GM23338 (cell line): ENCODE measurements at places on chromosomes 12 and 14. TPM values are rescaled to one million over a fixed set of nuclear protein-coding genes. Genes with fewer than 3 reads are reported as not detected.
A peak's percentile ranks its signal among the peaks of the same experiment; 100 is the strongest.

Gene EMP1
- 0.39 and 1.1 TPM in 2 replicates for polyA plus RNA-seq

DNA sequence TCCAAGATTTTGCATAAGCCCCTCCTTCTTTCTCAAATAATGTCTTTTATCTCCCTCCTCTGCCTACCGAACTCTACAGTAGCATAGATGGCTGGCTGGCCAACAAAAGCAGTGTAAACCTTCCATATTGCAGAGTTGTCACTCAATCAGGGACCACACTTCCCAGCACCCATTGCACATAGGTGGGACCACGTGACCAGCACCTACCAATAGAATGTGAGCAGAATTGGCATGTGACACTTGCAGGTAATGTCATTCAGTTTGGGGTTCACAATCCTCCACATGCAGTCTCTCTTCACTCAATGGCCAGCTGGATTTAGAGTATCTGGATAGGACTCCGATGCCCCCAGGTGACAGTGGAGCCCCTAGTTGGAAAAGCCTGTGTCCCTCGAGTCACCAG is 190.3 kb upstream of the CRY1 start:
- no peak overlapping the region for H3K4me3 ChIP-seq
- DNase-seq = no peak
- no peaks in the 10 kb centered on the region for H3K36me3 ChIP-seq
- H3K27me3 ChIP-seq = no peaks in the 10 kb centered on the region
- no peaks in the 10 kb centered on the region for H3K4me1 ChIP-seq

- H3K27me3 ChIP-seq = no peaks in the 10 kb centered on the region
- no peak for DNase-seq
- no peak overlapping the region for H3K4me3 ChIP-seq
- H3K4me1 ChIP-seq = peaks cover 17% of the 10 kb centered on the region
- no peak overlapping the region for H3K27ac ChIP-seq
- H3K36me3 ChIP-seq = no peaks in the 10 kb centered on the region
Measured at GRCh38 chr12:114340231-114340630, 65.7 kb downstream of the TBX5 start.

- DNase-seq = peak; percentile 64
- no peaks in the 10 kb centered on the region for H3K27me3 ChIP-seq
- H3K27ac ChIP-seq = no peak overlapping the region
- H3K4me3 ChIP-seq = no peak overlapping the region
- H3K36me3 ChIP-seq = no peaks in the 10 kb centered on the region
- H3K4me1 ChIP-seq = peaks cover 6% of the 10 kb centered on the region
Measured at GRCh38 chr12:7113389-7113871, 4.4 kb upstream of the C1RL start.
